ENCODE measurements at places on chromosomes 11 and 22. TPM values are rescaled to one million over a fixed set of nuclear protein-coding genes. Genes with fewer than 3 reads are reported as not detected.

DNA sequence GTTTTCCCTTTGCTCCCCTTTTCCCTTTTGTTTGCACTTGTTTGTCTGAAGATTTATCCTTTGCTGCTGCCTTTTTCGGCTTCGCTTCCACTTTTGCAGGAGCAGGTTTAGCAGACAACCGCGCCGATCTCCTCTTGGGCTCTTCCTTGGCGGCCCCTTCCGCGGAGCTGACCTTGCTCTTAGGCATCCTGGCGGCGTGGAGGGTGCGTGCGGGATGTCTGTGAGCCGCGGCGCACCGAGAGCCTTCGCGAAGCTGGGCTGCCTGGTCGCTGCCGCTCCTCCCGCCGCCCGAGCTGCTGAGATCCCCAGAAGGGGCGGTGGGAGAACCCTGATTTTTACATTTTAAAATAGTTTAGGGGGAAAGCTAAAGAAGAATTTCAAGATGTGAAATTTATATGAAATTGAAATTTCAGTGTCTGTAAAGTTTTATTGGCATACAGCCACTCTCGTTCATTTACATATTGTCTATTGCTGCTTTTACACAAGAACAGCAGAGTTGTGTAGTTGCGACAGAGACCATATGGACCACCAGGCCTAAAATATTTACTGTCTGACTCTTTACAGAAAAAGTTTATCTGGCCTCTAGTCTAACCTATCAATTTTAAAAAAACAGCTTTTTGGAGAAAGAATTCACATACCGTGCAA is 105.2 kb upstream of the RRM1 start:
- no peak for ATAC-seq

GRCh38 chr22:37397226-37397625 is 30.1 kb downstream of the ELFN2 start:
- no peak for ATAC-seq

DNA sequence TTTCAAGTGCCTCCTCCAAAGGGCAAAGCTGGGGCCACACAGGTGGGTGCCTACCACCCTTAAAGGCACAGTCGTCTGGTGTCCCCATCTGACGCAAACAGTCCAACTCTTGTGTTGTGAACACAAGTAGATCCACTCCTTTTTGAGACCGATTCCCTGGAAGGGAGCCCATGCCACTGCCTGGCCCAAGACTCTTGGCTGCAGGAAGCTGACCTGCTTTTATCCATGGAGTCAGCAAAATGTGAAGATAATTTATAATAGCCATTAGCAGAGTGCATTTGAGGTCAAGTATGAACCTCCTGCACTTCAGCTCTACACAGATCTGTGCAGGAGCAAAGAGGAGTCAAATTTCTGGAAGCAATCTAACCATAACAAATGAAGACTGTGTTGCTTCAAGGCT is 68.5 kb downstream of the ADM start:
- ATAC-seq: no peak

- ATAC-seq: no peak
Measured at GRCh38 chr11:95154514-95154913, 64.9 kb downstream of the ENDOD1 start.

DNA sequence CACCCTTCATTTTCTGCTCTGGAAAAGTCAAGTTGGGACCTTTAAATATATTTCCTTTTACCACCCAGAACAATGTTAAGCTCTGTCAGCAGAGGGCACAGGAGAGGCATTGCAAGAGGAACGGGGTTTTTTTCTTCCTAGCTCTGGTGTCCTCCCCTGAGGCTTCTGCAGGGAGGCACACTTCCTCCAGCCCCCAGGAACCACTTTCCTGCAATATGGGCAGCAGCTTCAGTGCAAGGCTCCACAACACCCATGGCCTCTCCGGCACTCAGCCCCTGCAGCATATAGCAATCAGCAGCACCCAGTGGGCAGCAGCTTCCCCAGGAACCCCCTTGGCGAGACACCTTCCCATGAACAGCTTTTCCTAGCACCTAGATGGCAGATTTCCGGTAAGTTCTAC is 101.4 kb downstream of the SYT9 start:
- peak; percentile 59 for ATAC-seq

DNA sequence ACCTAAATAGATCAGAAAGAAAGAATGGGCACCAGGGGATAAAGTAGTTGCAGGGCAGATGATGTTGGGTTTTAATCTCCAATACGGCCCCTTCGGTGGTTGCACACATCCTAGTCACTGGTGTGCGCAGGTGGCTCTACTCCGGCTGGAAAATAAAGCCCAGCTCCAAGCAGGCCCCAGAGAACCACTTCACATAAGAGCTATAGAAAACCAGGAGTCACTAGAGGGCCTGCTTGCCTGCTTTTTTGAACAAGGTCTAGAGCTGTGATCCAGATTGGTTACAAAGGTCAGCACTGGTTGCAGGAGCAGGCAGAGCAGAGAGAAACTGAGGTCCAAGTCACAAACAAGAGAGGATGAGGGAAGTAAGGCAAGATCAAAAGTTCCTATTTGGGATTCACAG is 41.5 kb upstream of the MS4A8 start:
- no peak for ATAC-seq

DNA sequence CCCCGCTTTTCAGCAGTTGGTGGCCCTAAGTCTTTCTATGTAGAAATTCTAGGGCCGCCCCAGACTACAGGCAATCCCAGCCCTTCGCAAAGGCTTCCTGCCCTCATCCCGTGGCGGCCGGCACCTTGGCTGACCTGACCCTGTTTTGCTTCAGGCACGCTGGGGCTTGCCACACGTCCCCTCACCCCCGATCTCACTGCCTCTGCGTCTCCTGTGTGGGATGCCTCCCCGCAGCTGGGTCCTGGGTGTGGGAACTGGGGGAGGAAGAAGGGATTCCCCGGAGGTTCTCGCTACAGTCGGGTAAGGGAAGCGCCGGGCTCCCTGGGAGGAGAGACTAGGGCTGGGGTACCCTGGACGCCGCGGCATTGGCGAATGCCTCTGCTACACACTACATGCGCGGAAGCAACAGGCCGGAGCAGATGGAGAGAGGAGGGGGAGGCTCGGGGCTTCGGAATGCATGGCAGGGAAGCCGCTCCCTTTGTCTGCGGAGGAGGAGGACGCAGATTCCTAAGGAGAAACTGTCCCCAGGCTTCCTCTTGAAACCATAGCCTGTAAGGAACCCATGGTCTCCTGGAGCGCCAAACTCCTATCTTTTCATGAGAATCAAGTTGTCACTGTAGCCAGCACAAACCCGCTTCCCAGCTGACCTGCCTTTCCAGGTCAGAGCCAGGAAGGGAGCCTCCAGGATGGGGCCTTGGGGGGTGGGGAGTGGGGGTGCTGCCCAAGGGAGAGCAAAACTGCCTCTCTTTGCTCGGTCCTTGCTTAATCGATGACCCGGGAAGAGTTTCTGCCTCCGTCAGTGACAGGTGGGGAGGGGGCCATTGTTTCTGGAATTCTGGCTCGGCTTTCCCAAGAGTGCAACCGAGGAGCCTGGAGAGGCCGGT is 1.4 kb downstream of the DTX4 start:
- no peak for ATAC-seq

- no peak for ATAC-seq
Measured at GRCh38 chr11:18890615-18891014, 48.6 kb downstream of the MRGPRX1 start.

Gene CNIH2
- 0.52 TPM for total RNA-seq

Gene PTGDR2
- 0.12 TPM for total RNA-seq

Gene ABCG4
- 0.52 TPM for total RNA-seq

Gene NOX4
- total RNA-seq: 0.16 TPM

Gene ROBO4
- 2.3 TPM for total RNA-seq

Gene OR8J3
- total RNA-seq: not detected

Gene HBG1
- not detected for total RNA-seq

Gene OR10A2
- total RNA-seq: not detected

Gene CD3E
- total RNA-seq: 1.2 TPM
